Right kidney (tissue), 9 donors: ENCODE measurements at places on chromosomes 12 and 14.

GRCh38 chr14:52025310-52025709, 36.0 kb downstream of the RTRAF start:
- no peak for DNase-seq

- no peak for DNase-seq
Observed at GRCh38 chr12:115763376-115763775, 514.1 kb downstream of the MED13L start.

- DNase-seq: no peak
Observed at GRCh38 chr12:54605138-54605970, 16.9 kb upstream of the PPP1R1A start.

DNA sequence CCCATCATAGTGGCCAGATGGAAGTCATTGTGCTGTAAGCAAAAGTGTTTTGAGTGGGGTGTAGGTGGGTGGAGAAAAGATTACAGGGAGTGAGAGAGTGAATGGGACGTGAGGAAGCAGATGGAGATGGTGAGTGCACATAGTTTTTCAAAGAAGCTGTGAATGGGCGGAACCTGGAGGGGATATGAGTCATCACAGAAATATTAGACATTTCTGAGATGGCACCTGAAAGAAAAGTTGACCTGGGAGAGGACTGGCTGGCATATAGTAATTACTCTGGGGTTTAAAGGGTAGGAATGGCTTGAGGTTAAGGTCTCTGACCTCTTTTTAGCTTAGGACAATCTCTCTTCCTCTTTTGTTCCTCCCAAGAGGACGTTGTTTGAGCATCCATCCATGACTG, 50.5 kb downstream of the ANO4 start:
- no peak for DNase-seq

- DNase-seq: no peak
Observed at GRCh38 chr12:120661432-120661831, 21.0 kb downstream of the CABP1 start.

DNA sequence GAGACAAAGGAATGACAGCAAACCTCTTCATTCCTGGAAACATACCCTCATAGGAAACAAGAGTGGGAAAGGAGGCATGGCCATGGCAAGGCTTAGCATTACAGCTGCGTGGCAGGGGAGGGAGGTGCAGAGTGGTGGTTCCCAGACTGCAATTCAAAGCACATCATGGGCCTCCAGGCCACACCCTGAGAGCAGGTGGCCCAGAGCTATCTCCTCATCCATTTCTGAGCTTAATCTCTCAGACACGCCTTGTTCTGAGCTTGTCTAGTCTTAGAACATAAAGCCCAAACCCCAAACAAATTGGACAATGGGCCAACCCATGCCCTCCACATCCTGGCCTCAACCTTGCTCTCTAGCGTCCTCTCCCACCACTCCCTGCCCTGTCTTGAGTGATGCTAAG, 5.9 kb upstream of the KRT3 start:
- no peak for DNase-seq

GRCh38 chr14:56630707-56631106, 51.1 kb downstream of the TMEM260 start:
- no peak for DNase-seq

DNA sequence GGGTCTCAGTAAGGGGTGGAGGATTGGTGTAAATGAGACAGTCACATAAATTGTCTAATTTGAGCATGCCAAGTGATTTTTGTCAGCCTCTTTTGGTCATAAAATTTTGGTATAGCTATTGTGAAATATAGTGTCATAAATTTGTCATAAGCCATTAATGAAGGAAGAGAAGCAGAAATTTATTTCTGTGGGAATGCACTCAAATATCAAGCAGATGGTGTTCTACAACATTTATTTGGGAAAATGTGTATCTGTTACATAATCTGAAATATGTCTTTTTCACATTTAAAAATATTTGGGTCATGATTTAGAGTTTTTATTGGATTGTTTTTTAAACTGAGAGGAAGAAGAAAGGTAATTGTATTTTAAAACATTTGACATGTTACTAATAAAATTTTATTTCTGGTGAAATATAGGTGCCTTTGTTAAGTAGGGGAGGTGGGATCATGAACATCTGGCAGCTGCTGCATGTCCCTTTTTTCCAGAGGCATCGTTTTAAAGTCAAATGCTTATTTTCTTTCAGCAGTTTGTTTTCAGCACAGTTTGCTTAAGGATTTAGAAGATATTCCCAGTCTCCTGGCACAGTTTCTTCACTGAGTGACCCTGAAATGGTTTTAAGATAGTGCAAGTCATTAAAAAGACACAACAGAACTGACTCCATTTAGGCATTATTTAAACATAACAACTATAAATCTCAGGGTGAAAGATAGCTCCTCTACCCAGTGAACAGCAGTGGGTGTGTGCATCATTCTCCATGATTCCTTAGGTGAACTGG, 371.7 kb downstream of the SNAPC1 start:
- no peak for DNase-seq

DNA sequence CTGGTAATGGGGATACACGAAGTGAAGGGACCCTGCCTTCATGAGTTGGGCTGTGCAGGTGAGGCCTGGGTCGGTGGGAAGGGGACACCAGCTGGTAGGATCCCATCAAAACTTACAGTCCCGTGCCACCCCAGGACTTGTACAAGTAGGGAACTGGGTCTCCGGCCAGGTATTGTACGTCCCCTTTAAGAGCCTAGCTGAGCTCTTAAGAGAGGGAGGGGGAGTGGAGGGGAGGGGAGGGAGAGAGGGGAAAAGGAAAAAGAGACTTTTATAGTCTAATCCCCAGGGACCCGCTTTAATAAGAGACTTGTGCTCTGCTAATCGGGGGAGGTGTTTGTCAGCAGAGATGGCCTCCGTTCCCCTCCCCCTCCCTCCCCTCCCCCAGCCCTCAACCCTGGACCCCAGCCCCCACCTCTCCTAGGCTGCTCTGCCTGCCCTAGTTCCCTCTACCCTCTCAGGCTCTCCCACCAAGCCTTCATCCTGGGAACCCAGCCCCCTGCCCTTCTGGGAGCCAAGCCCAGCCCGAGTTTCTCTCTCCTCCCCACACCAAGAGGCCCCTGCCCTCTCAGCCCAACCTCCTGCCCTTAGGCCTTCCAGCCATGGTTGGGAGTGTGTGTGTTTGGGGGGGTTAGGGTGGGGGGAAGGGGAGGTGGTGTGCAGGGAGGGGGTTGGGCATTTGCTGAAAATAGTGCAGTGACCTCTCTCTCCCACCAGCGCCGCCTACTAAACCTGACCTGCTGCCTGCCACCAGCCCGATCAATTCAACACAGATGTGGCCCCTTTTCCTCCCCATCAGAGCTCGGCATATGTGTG, 2.6 kb downstream of the GDF11 start:
- DNase-seq: peak; percentile 67

- DNase-seq: no peak
Observed at GRCh38 chr12:69179786-69180185, 59.6 kb upstream of the CPSF6 start.

DNA sequence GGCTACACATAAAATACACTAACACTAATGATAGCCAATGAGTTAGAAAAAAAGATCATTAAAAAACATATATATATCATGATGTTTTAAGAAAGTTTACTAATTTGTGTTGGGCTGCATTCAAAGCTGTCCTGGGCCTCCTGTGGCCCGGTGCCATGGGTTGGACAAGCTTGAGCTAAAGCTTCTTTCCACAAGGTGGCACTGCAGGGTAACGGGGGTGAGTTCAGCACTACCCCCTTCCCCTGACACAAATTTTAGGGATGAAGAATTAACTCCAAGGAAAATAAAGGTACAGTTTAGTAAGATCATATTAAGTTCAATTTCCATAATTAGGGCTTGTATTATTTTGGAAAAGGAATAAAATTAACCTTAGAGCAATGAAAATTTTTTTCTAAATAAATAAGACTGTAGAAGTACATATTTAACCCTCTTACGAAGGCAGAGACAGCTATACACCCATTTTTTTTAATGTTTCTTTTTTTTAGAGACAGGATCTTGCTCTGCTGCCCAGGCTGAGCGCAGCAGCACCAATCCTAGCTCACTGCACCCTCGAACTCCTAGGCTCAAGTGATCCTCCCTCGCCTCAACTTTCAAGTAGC, 38.9 kb downstream of the PPP1R13B start:
- DNase-seq: peak; percentile 26

DNA sequence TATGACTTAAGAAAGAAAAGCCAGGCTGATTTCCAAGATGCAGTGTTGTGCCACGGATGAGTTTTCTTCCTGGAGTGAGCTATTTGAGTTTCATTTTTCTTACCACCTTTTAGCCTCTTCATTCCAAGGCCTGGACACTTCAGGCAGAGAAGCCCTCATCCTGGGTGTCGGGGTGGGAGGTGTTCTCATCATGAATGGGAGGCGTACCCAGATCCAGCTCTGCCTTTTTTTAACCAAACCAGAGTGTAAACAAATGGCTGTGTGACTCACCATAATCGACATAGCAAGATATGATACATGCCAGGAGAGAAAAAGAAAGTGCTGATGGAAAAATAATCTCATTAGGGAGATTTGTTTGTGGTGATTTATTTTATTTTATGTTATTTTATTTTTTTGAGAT, 79.9 kb downstream of the ARF6 start:
- DNase-seq: no peak

- no peak for DNase-seq
Observed at GRCh38 chr12:122194804-122195203, 8.7 kb upstream of the B3GNT4 start.

GRCh38 chr14:68509188-68509983, 283.5 kb downstream of the ZFP36L1 start:
- DNase-seq: no peak

DNA sequence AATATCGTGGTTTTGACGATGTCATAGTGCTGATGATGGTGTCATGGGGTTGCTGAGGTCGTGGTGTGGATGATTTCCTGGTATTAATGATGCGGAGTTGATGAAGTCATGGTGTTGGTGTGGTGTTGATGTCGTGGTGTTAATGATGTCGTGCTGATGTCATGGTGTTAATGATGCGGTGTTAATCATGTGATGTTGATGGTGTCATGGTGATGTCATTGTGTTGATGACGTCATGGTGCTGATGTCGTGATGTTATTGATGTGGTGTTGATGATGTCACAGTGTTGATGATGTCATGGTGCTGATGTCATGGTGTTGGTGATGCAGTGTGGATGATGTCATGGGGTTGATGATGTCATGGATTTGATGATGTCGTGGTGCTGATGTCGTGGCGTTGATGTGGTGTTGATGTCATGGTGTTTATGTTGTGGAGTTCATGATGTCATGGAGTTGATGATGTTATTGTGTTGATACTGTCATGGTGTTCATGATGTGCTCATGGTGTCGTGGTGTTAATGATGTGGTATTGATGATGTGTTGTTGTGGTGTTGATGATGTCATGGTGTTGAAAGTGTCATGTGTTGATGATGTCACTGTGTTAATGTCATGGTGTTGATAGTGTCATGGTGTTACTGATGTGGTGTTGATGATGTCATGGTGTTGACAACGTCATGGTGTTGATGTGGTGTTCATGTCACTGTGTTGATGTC, 48.5 kb upstream of the RIMBP2 start:
- DNase-seq: no peak

DNA sequence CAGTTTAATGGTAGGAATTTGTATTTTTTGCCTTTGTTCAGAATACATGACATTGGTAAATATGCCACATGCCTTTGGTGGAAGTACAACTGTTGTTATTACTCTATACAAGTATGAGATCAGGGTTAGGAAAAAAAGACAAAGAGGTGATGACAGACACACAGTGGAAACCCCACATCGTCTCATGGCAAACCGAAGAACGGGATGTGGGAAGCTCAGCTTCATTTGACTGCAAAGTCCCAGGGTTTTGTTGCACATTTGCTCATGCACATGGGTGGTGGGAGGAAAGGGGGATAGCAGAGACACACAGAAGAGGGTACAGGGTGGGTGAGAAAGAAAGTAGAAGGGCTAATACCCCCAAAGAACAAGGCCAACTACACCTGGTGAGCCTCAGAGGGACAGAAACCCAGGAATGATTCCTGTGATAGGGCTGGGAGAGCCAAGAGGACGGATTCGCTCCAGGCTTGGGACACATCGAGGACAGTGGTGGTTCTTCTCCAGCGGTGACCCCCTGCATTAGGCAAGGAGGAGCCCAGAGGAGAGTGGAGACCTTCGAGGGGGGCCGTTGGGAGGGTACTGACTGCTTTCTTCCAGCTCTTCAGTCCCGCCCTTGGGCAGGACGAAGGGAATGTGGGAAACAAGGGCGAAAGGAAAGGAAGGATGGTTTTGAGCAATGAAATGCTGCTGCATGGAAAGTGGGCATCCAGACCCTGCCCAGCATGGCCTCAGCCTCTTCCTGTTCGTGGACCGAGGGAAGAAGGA, 8.1 kb downstream of the VAMP1 start:
- DNase-seq: no peak

DNA sequence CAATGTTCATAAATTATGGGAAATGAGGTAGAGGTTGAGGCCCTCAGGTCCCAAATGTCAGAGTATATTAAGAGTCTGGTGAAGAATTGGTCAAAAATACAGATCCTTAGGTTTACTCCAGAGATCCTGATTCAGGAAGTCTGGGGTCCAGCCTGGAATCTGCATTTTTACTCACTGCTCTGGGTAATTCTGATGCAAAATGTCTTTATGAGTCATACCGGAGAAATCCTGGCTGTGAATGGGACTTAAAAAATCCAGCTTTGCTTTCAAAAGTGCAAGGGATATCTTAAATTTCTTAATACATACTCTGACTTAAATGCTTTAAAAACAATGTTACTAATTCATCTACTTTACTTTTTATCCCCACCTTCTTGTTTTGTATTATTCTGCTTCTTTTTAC, 74.5 kb downstream of the FERMT2 start:
- DNase-seq: no peak
